ENCODE measurements at places on chromosomes 6 and 20.

- no peak for DNase-seq
These were observed 20.4 kb upstream of the UNC93A start for GRCh38 chr6:167270499-167271311.

DNA sequence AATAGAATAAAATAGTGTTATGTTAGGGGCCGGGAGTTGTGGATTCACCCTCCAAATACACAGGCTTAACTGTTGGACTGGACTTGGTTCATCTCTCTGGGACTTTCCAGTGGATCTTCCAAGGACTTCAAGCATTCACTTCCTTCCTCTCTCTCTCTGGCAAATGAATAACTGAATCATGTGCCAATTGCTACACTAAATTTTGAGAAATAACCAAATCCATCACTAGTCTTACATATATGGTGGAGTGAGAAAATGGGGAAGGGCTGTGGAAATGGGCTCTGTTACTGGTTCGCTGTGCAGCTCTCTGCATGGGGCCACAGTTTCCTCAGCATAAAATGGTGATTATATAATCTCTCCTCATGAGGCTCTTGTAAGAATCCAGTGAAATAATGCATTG is 6.8 kb upstream of the KIAA1755 start:
- no peak for DNase-seq

DNA sequence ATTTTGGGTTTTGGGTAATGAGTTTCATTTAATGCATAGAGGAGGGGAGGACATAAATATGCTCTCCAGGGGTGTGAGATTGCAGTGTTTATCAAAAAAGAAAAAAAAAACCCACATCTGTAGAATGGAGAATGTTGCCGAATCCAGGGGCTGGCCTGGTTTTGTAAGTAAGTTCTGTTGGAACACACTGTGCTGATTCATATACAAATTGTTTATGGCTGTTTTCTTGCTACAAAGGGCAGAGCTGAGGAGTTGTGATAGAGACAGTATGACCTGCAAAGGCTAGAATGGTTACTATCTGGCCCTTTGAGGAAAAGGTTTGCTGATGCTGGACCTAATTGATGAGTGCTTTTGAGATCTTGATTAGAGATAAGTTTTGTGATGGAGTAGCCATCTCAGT is 30.4 kb downstream of the SCAF8 start:
- DNase-seq: no peak

- DNase-seq: no peak
These were observed 11.1 kb downstream of the KCNB1 start for GRCh38 chr20:49471397-49471796.

DNA sequence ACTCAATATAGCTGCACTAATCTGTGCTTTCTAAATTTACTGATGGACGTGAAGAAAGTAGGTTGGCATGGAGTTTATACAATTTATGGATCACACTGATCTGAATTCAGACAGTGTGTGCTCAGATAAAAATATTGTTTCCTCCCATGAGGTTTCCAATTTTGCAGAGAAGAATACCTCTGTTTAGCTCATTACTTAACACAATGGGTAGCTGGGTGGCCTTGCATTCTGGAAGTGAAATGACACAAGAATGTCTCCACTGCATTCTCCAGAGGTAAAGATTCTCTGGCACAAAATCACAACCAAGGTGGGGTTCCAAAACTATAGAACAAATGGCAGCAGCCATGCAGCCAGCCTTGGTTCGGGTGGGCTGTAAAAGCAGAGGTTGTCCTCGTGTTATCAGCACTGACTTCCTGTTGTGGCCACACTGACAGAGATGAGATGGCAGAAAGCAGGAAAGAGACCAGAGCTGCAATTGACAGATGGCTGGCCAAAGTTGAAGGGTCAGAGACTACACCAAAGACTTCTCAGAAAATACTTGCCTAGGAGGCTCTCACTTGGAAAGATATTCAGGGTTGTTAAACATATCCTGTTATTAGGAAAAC is 50.2 kb downstream of the HDAC2 start:
- DNase-seq: no peak

DNA sequence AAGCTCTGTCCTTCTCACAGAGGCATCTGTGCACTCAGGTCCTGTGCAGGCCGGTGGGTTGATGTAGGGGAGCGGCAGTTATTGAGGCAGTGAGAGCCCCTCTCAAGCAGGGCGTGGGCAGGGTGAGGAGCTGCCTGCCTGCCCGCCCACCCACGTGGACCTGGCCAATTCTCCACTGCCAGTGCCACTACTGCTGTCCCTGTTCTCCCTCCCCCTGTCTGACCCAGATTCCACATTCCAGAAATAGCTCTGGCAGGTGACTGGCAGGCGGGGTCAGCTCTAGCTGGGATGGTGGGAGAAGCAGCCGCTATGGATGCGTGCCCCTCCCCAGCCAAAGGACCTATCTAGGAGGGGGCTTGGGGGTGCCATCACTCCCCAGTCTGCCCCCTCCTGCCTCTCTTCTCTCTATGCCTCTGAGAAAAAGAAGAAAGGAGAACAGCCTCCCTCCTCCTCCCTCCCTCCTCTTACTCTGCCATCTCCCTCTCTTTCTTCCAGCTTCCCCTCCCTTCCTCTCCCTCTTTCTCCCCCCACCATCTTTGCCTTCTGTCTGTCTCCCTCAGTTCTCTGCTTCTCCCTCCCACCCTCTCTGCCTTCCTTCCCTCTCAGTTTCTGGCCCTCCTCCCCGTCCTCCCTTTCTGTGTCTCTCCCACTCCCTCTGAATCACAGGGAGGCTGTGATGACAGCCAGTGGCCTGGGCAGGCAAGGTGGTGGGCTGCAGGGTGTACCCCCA is 86.5 kb upstream of the MYL9 start:
- peak; percentile 74 for DNase-seq

- no peak for DNase-seq
These were observed 117.6 kb downstream of the HIVEP2 start for GRCh38 chr6:142827369-142827768.

DNA sequence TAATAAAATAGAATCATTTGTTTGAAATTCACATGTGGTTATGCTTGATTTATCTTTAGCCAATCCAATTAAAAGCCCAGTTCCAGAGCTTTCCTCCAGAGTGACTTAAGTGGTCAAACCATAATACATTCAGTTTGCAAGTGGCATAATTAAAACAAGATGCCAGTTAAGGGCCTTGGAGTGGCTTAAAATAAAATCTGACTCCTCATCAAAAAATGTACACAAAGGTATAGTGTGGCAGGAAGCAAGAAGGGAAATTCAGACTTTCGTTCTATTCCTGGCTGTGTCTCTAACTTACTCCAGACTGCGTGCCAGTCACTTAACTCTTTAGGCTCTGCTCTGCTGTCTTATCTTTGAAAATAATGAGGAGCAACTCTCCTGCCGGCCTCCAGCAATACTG is 251.3 kb upstream of the PRND start:
- DNase-seq: no peak

GRCh38 chr6:3577517-3577916 is 120.7 kb upstream of the SLC22A23 start:
- no peak for DNase-seq

GRCh38 chr6:3454273-3455010 is 2.4 kb downstream of the SLC22A23 start:
- no peak for DNase-seq

DNA sequence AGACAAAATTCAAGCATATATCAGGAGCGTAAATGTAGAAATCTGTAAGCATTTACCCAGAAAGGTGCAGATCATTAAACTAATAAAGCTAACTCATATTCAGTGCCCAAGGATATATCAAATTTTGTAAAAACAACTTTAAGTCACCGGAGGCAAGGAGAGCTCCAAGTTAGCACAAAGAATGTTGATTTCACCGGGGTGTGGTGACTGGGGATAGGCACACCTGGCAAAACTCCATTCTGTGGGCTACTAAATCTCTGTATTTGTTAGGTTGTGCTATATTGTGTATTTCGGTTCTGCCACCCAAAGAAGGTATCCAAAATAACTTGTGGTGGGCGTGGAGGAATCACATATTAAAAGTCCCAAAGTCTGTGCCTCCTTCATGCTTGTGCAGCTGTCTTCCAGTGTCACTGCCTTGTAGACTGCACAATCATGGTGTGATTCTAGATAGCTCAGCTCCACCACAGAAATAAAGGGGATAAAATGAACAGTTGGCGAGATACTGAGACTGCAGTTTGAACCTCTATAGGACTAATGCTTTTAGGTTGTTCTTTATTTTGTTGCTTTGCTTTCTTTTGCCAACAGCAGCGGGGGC is 111.6 kb downstream of the GMDS start:
- no peak for DNase-seq

Measured in right hindlimb (tissue), 1 donor.